NCI-H774 (cell line): ENCODE measurements at places on chromosomes 2 and 18.

GRCh38 chr2:27021253-27022049 is 11.3 kb upstream of the TMEM214 start:
- DNase-seq, result no peak

DNA sequence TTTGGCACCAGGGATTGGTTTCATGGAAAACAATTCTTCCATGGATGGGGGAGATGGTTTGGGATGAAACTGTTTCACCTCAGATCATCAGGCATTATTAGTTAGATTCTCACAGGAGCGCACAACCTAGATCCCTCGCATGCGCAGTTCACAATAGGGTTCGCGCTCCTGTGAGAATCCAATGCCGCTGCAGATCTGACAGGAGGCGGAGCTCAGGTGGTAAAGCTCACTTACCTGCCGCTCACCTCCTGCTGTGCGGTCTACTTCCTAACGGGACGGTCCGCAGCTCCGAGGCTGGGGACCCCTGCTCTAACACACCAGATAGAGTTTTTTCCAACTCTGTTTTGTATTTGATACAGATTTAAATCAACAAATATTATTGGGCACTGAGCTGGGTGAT is 286.5 kb downstream of the MTX2 start:
- no peak for DNase-seq

DNA sequence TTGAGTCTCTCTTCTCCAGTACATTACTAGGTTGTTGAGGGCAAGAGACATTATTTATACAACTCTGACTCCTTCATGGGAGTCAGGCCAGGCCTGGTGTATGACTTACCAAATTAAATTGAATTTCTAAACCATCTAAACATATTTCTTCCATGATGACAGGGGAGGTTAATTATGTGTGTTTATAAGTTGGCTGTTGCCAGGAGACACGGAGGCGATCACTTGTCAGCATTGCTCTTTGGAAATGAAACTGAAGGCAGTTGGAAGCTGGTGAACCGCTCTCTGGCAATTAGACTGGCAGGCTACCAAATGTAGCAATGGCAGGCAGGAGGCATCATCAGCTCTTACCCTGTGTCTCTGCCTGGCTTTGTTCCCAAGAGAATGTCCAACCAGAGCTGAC is 241.4 kb downstream of the KCNS3 start:
- DNase-seq, result peak; percentile 59

DNA sequence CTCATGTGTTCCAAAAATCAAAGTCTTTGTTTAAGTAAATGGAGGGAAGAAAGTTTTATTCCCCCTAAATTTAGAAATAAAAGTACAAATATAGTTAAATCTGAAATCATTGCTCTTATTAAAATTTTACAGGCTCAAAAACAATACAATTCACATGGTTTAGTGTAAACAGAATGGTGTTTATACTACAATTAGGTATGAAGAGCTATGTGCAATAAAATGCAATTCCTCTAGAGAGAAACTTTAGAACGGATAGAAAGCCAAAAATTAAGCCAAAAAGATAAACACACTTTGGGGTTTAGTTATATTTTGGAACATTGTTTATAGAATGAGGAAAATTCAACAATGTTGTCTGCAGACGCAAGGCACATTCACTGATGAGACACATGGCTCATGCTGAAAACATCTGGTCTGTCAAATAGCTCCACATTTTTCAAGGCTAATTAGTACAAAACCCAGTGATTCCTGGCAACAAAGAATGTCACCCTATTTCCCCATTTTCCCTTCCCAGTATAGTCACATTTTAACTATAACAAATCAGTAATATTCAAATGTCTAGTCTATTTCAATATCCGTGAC is 103.3 kb downstream of the EXOC6B start:
- DNase-seq, result no peak

- no peak for DNase-seq
Measured at GRCh38 chr2:95077530-95077825, 44.1 kb downstream of the MRPS5 start.

DNA sequence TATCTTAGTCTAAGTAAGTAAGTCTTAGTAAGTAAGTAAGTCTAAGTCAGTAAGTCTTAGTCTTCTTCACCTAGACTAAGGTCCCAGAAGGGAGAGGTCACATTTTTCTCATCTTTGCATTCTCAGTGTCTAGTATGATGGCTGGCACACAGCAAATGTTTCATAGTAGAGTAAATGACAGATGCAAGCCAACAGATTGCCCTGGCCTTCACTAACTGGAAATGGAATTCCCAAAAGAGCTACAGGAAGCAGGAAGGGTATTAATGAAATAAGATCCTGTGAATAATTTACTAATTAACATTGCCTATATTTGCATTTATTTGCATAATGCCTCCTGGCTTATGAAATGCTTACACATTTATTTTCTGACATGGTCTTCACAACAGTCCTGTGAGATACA is 221.6 kb downstream of the RAD51AP2 start:
- DNase-seq, result no peak

GRCh38 chr18:58495207-58495606 is 133.7 kb downstream of the ALPK2 start:
- no peak for DNase-seq

DNA sequence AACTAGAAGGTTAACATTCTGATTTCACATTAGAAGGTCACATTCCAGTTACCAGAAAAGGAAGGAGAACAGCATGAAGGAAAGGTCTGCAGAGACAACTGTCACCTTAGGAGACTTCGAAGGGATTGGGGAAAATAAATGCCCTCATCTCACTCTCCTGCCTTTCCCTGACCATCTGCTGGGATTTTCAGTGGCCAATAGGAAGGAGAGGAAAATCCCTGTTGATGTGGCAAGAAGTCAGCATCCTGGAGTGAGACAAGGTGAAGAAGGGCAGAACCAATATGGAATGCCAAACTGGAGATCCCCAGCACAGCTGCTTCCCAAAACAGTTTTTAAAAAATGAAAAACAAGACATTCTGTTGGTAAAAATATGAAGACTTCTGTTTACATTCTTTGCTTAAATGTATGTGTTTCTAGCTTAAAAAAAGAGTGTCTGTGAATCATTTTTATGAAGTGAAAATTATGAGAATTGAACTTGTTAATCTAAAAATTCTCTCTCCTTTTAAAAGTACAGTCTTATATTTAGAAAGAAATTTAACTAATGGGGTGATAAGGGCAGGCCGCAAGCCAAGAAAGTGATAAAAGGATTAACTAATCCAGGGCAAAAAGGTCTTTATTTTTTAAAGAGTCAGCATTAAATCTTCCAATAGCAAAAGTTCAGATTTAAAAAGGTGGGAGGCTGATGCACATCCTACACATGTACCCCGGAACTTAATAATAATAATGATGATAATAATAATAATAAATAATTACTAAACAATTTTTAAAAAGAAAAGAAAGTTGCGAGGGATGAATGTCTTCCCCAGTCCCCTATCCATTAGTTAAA is 160.6 kb upstream of the DOK6 start:
- DNase-seq, result no peak

DNA sequence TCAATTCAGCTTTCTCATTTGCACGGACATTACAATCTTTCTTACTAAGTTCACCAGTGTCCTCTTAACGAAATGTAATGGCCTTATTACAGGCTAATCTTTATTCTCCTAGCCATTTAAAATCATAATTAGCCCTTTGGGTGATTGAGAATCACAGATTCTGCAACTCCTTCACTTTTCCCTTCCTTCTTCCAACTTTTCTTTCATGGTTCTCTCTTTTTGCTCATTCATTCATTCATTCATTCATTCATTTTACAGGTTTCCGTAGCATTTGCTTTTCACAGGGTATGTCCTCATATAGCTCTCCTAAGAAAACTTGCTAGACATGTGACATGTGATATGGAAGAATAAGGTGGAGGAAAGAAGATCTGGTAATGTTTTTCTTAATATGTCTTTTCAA is 16.0 kb downstream of the TBR1 start:
- DNase-seq, result no peak

- DNase-seq, result no peak
Measured at GRCh38 chr2:31031132-31031706, 107.0 kb downstream of the GALNT14 start.

- no peak for DNase-seq
Measured at GRCh38 chr2:58045580-58046334, 849 bp upstream of the VRK2 start.

- DNase-seq, result no peak
Measured at GRCh38 chr18:25235401-25236042, 116.4 kb downstream of the ZNF521 start.

DNA sequence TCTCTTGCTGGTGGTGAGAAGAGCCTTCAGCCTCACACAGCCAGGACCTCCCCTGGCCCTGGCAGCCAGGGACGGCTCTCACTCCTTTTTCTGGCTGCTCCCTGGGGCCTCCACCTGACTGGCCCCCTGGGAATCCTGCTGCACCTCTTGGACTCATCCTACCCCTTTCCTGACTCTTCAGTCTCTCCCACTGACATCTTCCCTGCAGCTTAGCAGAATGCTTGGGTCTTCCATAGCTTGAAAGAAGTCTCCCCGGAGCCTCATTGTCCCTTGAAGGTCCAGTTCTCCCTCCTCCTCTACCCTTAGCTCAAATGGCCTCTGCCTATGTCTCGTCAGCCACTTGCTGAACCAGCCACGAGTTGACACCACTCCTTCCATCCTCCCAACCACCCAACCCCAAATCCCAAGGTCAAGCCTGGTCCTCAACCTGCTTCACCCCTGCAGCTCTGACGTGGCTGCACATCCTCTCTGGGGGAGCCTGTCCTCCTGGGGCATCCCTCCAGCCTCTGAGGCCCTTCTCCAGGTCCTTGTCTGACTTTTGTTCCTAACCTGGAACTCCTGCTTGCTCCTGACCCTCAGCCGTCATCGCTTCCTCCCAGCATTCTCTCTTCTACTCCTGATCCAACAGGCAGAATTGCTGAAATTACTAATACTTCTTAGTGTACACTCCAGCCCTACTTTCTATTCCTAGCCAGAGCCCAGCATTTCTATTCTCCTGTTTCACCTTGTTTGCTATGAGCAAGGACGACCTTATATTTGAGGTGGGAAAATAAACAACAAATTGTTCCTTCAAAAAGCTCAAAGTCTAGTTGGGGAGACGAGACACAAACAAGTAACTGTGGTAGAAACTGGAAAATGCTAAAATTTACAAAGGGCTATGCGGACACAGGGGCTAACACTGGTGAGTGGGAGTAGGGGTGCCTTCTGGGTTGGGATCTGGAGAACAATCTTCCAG is 68.7 kb upstream of the MGAT4A start:
- DNase-seq, result no peak

DNA sequence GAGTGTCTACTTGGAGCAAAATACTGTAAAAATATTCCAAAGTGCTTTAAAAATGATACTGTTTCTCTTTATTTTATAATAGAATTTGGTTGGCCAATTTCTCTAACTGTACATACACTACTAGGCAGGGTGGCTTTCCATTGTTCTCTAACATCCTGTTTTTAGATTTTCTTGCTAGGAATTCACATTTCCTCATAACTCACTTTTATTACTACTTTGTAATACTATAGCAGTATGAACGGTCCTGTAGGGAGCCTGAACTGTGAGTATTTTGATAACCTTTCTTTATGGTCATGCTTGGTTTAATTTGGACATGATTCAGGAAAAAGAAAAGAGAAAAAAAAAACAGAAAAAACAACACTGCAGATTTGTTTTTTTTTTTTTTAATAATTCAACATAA is 37.8 kb downstream of the GCG start:
- no peak for DNase-seq
